ENCODE measurements at places on chromosomes 7 and 10.

- DNase-seq, result no peak
These were observed 9.3 kb upstream of the COBL start for GRCh38 chr7:51325908-51326307.

- no peak for DNase-seq
These were observed 22.8 kb downstream of the HEPACAM2 start for GRCh38 chr7:93203496-93203895.

DNA sequence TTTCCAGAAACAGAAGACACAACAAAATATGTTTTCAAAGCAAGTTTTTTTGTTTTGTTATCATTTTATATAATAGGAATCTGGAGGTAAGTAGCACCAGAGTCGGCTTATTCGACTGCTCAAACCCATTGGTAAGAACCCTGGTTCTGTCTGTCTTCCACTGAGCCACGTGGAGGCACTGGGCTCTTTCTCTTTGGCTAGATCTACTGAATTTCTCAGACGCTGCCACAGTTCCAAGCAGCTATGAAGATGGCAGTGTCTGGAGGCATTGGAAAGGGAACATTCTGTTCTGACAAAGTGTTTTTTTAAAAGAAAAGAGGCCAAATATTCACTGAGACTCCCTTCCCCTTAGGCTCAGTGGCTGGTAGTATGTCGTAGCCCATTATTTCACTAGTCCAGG lies 338.8 kb downstream of the NRG3 start:
- DNase-seq, result no peak

GRCh38 chr10:77228559-77228958 lies 409.0 kb downstream of the KCNMA1 start:
- no peak for DNase-seq

DNA sequence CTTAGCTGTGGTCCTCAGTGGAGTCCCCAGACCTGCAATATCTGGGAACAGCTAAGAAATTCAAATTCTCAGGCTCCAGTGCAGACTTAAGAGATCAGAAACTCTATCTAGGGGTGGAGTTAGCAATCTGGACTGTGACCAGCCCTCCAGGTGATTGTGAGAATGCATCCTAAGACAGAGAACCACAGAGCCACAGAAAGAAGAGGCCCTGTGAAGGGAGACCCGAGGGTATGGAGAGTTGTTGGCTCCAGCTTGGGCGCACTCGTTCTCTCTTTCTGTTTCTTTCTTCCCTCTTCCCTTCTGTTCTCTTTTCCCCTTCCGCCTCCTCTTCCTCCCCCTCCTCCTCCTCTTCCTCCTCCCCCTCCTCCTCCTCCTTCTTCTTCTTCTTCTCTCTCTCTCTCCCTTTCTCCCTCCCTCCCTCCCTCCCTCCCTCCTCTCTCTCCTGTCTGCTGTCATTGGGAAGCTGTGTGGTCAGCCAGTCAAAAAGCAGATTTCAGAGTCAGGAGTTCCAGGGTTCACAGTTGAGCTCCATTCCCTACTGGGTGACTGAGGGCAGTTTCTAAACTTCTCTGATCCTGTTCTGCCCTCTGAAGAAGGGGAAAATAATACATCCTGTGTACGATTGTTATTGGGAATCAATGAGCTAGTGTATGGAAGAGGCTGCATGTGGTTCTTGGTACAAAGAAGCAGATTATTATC lies 62.1 kb upstream of the STEAP1B start:
- no peak for DNase-seq
